ENCODE measurements at places on chromosomes 11 and 22.

GRCh38 chr11:250740-251299 lies 14.0 kb downstream of the PSMD13 start:
- DNase-seq: peak; percentile 30

- DNase-seq: peak; percentile 80
Measured at GRCh38 chr11:65432686-65433582, 10.3 kb downstream of the NEAT1 start.

GRCh38 chr11:44873537-44873936 lies 77.1 kb downstream of the TP53I11 start:
- DNase-seq: no peak

- no peak for DNase-seq
Measured at GRCh38 chr11:86230179-86230804, 14.3 kb upstream of the EED start.

DNA sequence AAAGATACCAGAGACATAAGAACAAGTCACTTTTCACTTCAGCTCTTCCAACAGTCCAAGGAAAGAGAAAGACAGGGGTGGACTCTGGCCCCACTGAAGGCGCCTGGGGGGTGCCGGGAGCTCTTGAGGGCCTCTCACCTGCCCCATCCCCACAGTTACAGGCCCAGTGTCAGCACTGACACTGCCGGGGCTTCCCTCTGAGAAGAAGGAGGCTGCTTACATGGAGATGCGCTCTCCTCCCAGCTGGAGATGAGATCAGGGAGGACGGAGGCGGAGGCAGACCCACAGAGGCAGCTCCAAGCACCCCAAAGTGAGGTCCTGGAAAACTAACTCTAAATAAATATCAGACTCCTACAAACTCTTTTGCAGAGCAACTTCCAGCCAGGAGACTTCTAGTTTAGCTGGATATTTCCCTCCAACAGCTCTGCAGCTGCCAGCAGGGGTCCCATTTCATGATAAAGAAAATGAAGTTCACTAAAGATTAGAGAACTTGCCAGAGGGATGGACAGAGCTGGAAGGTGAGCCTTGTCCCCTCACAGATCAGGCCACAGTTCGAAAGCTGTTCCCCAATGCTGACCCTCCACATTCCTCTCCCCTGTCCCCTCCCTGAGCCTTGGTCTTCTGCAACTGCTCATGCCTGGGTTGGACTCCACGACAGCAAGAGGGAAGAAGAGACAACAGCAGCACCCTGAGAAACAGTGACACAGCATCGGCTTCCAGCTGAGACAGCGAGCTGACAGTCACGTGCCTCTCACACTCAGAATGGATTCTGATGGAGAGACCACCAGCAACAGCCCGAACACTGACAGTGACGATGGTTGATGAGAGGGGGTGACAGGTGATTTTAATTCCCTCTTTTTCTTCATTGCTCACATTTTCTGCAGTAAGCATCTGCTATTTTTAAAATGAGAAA lies 5.8 kb downstream of the CARS1 start:
- no peak for DNase-seq

DNA sequence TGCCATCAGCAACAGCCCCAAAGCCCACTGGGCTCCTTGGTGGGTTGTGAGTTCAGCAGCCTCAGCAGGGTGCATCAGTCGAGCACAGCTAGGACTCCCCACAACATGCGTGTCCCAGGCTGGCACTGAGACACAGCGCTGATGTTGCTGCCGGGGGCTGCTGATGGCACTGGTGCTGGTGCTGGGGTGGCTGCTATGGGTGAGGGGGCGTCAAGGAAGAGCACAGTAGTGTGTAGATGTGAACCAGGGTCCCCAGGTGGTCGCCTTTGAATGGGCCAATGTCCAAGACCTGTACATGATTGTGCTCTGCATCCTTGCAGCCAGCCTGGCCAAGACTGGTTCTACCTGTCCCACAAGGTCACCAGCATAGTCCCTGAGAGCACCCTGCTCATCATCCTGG lies 121.3 kb upstream of the SERPIND1 start:
- DNase-seq: no peak

- peak; percentile 37 for DNase-seq
Measured at GRCh38 chr11:11635443-11635842, 13.6 kb upstream of the GALNT18 start.

DNA sequence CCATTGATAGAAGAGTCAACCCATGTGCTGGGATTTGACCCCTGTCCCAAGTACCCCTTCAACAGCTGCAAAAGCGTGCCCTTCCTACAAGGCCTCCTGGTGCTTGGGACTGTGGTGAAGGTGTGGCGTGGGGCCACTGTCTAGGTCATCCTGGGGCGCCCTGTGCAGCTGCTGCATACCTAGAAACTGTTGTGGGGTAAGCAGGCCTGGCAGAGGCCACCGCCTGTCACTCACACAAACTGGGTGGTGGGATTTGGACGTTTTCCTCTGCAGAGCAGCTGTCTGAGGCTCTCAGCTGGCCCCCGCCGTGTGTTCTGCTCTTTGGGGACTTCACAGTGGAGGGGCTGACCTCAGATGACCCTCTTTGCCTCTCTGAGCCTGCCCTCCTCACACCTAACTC lies 69.7 kb downstream of the SCN3B start:
- DNase-seq: no peak

DNA sequence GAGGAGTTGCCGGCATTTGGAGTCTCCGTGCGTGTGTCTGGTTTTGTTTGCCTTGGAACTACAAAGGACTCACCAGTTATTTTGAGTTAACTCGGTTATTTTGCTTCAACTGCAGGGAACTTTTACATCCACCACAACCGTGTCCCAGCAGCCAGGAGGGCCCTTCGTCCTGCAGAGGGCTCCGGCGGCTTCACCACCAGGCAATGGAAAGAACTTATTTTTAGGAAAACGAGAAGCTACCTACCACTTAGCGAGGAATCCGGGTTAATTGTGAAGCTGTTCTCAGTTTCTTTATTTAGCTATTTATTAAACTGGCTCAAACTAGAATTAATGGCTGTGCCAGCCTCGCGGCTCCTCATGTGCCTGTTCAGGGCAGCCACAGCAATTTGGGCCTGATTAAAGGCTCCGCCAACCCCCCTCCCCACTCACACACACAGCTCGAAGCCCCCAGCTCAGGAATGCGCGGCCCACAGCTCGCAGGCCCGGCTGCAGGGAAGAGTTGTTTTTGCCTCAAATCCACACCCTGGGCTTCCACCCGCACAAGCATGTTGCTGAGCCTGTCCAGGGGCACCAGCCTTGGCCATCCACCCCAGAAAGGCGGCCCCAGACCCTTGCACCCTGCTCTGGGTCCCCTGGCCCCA lies 55.9 kb upstream of the FGF3 start:
- DNase-seq: no peak

DNA sequence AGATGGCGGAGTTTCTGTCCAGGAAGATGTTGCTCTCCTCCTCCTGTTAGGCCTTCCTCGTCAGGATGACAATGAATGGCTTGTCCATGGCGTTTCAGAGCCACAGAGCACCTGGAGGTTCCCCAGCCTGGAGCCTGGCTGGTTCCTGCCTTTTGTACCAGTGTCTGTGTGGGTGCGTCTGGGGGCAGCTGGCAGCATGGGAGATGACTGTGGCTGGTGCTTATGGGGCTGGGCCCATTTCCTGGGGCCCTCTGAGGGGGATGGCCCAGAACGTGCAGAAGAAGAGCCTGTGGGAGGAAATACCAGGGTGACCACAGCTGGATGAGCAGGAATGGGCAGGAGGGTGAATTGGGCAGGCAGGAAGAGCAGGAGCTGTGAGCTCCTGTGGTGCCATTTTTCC lies 6.7 kb downstream of the SLC37A2 start:
- no peak for DNase-seq

DNA sequence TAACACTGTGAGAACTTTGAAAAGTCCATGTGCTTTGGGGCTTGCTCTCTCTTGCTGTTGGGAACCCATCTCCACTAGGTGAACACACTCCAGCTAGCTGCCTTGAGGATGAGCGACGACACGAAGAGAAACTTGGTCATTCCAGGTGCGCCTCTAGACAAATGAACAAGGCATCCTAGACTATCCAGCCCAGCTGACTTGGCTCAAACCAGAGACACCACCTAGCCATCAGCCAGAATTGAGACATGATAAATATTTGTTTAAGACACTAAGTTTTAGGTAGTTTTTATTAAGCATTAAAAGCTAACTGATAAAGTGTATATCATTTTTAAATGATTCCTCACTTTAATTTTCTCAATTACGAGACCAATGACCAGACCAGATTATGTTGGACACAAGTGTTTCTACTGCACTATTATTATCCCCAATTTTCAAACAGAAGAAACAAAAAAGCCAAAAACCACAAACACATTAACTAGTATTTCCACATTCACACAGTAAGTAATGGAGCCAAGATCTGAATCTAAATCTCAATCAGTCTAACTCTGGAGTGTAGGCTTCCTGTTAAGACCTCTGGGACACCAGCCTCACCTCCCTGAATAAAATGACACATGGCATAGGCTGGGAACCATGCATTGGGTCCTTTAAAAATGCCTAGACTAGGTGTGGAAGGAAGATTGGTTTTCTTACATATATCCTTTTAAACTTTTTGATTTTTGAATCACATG lies 70.4 kb downstream of the GDPD4 start:
- DNase-seq: no peak

- DNase-seq: no peak
Measured at GRCh38 chr11:14357881-14358728, 878 bp downstream of the RRAS2 start.

GRCh38 chr22:20582520-20583361 lies 75.3 kb downstream of the MED15 start:
- no peak for DNase-seq

GRCh38 chr11:131744847-131745246 lies 374.4 kb downstream of the NTM start:
- no peak for DNase-seq

GRCh38 chr11:130031945-130032344 lies 29.3 kb upstream of the PRDM10 start:
- no peak for DNase-seq

GRCh38 chr11:12871788-12872321 lies 137.3 kb upstream of the RASSF10 start:
- DNase-seq: no peak

DNA sequence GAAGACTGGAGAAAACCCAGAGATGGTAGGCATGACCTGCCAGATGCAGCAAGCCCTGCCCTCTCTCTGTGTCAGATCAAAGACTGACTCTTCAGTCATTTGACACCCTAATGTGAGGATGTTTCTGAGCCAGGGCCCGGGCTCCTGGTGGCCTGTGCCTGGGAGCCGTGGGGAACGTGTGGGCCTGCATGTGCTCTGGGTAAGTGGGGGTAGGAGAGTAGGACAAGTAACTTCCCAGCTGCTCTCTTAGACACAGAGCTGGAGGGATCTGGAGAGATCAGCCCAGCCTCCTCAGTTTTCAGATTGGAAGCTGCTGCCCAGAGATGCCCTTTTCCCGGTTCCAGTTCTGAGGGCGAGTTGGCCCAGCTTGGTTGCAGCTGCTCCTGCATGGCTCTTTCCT lies 110.8 kb downstream of the TEAD1 start:
- no peak for DNase-seq

- DNase-seq: no peak
Measured at GRCh38 chr11:64851831-64852351, 7.4 kb upstream of the CDC42BPG start.

GRCh38 chr11:126132319-126132718 lies 69.7 kb upstream of the CDON start:
- no peak for DNase-seq

GRCh38 chr22:38843657-38844314 lies at the start of gene NPTXR:
Gene NPTXR, minus strand, starts transcription at chr22:38844028.
- peak; percentile 18 for DNase-seq

DNA sequence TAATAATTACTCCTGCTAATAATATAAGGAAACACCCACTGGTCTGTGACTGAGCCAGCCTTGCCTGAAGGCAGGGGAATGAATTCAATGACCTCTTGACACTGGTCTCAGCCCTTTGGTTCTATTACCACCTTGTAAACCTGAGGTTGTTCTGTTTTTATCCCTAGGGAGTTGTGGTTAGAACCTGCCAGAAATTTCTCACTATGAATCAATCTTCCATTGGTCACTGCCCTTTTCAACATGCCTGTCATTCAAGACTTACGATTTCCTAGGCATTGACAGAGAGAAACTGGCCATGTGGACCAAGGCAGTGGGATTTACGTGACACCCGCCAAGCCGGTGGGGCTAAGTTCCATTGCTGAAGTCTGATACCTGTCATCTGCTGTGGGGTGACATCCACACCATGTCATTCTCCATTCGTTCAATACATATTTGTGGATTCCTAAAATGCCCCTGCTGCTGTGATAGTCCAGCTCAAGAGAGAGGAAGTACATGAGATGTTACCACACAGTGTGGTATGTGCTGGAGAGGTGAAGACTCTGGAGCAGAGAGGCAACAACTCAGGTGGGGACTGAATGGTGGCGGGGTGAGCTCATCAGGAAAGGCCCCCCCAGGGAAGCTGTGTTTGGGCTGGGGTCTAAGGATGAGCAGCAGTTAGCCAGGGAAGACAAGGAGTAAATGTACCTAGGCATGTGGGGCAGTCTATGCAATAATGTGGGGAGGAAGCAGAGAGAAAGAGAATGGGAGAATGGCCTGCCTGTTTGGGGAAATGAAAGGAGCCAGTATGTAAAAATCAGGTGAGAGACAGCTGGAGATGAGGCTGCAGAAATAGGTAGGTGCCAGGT lies 15.2 kb upstream of the EHF start:
- DNase-seq: no peak

DNA sequence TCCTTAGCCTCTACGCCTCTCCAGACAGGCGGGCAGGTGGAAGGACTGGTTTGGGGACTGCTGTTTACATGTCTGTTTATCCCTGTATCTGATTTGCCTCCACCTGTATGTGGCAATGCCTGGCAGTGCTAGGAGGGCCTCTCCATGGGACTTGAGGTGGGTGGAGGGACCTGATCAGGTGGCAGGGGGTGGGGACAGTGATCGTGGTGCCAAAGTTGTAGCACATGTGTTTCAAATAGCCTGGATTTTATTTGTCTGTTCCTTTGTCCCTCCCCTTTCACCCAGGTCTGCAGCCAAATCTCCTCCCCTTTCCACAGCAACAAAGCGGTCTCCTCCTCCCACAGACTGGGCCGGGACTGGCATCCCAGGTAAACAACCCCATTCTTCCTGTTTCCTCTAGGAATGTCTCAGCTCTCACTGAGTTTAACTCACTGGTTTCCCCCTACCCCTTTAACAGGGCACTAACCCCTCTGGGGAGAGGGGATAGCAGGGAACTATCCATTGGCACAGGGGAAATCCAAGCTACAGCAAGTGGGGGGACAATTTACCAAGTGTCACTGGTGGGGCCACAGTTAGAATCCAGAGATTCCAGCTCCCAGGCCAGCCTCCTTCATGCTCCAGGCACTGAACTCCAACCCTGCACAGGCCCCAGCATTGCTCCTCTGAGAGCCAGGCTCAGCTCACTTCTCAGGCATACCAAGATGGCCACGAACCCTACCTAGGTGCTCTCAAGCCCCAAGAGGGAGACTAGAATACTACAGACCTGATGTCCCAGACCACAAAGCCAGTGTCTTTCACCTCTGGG lies 22.9 kb upstream of the TLCD5 start:
- DNase-seq: no peak
